Cortex of kidney (tissue), 1 donor: ENCODE measurements at places on chromosomes 16 and 17.

DNA sequence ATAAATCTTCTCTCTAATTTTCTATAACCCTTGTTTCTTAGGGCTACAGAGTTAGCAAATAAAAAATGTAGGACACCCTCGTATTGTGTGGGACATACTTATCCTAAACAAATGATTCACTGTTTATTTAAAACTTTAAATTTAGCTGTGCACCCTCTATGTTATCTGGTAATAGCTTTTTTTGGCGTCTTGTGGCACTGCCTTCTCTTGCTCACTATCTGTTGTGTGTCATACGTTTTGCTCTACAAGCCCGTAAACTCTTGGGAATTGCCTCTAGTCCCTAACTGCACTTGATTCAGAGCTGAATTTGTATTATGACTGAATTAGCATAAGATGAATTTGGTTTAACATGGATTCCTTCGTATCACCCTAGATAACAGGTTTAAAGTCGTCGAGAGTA, 144.3 kb upstream of the MYOCD start:
- no peak for DNase-seq

DNA sequence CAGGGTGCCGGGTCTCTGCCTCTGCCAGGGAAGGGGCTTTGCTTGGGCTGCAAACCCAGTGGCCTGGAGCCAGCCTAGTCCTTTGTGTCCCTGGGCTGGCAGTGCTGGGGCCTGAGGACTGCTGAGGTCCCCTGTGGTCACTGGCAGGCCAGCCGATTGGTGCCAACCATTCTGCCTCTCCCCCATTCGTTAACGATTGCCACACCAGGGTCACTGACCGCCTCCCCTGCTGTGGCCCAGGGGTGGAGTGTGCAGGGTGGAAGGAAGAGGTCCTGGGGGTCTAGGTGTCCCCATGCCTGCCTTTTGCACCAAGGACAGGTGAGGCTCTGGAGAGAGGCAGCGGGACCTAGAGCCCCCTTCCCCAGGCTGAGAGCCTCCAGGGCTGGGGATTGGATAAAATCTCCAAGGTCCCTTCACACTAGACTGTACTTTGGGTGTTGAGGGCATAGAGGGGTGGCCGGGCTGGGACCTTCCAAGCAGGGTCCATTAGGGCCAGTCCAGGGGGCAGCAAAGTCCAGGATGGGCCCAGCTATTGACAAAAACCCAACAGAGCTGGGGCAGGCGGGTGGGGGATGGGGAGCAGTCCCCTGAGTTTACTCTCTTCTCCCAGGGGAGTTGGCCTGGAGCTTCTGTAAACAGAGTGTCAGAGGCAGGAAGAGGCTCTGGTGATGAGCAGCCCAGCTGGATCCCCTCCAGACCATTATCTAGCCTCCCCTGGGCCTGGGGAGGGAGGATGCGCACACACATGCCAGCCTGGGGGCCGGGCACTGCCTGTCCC, 1.1 kb downstream of the VASN start:
- DNase-seq, result no peak

DNA sequence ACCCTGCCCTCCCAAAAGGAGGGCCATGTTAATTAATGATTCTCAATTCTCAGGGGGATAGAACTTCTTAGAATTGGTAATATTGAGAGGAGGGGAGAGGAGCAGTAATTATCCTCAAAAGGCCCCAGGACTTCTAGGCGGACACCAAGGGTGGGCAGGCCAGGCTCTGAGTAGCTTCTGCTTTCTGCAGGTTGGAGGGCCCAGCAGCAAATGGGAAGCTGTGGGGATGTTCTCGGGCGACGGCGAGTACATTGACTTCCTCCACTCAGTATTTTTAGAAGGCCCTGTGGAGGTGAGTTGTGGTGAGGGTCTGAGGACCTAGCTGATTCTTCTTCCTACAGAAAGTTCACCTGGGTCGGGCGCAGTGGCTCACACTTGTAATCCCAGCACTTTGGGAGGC, 57.5 kb downstream of the DNAH2 start:
- DNase-seq, result no peak

DNA sequence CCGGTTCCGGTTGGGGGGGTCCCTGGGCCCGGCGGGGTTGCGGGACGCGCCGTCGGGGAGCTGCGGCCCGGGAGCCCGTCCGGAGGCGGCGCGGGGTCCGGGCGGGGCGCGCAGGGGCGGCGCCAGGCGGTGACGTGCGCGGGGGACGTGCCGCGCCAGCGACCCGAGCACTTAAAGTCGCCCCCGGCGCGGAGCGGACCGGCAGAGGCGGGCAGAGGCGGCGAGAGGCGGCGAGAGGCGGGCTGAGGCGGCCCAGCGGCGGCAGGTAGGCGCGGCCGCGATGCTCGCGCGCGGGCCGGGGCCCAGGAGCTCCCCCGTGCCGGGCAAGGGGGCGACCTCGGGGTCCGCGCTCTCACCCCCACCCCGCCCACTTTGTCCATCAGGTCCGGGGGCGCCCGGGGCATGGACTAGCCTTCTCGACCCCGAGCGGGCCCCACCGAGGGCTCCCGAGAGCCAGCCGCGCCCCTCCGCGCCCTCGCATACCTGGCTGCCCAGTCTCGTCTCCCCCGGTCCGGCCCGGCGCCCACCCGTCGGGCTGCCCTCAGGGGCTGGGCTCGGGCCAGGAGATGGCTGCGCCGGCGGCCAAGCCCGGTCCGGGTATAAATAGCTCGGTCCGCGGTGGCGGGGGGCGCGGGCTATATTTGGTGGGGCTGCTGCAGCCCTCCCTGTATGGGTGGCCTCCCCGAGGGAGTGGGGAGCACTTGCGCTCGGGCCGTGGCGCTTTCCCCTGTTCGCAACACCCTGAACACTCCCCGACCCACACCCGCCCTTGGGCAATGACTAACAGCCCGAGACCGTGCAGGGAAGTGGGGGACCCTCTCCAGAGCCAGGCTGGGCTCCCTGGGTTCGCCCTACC, at the start of gene SLC16A3:
TSS of gene SLC16A3 (plus strand) at position 201 of the 856 bp plus-strand sequence. CDS start 6,967 bp downstream, outside the sequence.
- no peak for DNase-seq

DNA sequence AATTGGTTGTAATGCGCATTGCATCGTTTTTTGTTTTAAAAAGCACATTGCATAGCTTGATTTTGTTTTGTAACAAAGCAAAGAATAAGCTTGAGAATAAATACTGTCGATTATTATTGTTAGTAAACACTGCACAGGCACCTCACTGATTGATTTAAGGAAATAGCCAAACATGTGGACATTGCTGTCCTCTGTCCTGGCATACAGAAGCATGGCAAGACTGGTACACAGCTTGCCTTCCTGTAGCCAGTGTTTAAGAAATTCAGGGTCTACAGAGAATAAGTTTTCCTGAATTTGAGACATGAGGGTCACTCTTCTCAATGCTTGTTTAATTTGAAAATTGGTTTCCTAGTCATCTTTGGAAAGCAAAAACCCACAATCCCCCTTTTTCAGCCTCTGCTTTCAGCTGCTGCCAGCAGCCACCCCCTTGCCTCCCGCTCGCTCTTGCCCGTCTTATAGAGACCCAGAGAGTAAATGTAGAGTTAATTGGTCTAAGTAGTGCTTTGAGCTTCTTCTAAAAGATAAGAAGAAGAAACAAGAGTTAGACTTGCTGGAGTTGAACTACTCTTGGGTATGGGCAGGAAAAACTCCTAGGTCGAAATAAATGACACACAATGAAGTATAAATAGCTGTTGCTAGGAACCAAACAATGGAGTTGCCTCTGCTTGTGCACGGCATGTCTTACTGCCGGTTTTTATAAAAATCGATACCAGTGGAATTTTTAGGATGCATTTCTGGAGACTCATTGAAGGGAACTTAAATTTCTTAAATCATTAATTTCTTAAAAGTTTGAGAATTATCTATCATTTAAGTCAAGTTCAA, 116.6 kb downstream of the MRTFB start:
- no peak for DNase-seq

DNA sequence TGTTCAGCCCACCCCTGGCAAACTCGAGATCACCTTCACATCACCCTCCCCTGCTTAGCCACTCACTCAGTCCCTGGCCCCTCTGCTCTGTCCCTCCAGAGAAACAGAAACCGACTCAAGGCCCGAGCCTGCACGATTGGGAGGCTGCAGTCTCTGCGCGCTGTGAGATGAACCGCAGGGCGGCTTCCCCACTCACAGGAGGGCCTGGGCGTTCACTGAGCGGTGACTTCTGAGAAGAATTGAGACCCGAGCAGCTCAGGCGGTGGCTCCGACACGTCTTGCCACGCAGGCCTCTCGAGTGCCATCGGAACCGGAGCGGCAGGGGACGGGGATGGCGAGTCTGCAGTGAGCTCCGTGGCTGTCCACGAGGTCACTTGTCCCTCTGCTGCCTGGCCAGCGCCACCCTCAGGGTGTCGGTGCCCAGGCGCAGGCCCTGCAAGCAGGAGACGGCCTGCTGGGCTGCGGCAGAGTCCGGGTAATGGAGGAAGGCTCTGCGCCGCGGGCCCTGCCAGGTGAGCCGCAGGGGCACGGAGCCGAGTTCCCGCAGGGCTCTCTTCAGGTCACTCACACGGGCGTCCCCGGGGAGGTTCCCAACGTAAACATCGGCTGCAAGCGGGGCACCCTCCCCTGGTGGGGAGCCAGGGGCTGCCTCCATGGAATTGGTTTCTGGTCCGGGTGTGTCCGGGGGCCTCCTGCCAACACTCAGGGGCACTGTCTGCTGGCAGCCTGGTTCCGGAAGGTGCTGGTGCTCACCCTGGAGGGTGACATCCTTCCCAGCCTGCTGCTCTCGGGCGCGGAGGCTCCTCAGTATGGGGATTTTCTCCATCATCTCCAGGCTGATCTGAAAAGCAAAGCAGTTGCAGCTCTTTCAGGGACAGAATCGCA, 21.6 kb downstream of the FOXF1 start:
- DNase-seq, result no peak

DNA sequence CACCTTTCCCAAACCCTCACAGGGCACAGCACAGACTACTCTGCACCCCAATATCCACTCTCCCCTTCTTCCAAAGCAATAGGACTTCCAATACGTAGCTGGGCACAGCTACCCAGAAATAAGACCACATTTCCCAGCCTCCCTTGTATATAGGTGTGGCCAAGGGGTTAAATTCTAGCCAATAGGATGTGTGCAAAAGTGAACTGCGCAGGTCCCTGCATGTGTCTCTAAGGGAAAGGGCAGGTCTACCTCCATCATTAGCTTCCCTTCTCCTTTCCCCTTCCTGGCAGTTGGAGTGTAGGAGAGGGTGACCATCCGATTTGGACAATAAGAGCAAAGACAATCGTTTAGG, 25.5 kb upstream of the SNN start:
- DNase-seq, result no peak

- no peak for DNase-seq
Observed at GRCh38 chr16:4703906-4704305, 10.5 kb downstream of the NUDT16L1 start.

GRCh38 chr17:32931686-32932085, 3.7 kb downstream of the TMEM98 start:
- DNase-seq, result no peak

DNA sequence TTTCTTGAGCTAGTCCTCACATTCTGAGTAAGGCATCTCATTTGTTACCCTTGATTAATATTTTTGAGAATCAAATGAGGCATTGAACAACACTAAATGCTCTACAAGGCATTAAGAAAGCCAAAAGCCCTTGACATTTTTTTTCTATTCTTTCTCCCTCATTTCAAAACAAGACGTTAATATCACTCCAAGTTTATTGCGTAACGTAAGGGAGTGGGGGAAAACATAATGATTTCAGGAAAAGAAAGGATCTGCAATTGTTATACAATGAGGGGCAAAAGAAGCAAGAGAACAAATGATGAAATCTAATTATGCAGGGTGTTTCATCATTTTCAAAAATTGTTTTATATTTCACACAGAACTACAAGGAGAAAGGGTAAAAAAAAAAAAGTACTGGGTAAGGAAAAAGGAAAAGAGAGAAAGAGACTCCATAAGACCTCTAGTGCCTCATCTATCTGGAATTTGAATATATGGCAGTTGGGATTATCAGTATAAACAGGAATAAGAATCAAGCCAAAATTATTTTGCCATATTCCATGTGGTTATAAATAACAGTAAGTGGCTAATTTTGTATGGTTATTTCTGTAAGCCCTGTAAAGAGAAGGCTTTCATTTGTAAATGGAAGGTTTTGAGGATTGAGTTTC, 163.0 kb downstream of the ABCA8 start:
- no peak for DNase-seq

GRCh38 chr17:6279659-6280058, 155.3 kb downstream of the AIPL1 start:
- DNase-seq, result no peak
